ENCODE measurements at places on chromosomes 11 and 22.

DNA sequence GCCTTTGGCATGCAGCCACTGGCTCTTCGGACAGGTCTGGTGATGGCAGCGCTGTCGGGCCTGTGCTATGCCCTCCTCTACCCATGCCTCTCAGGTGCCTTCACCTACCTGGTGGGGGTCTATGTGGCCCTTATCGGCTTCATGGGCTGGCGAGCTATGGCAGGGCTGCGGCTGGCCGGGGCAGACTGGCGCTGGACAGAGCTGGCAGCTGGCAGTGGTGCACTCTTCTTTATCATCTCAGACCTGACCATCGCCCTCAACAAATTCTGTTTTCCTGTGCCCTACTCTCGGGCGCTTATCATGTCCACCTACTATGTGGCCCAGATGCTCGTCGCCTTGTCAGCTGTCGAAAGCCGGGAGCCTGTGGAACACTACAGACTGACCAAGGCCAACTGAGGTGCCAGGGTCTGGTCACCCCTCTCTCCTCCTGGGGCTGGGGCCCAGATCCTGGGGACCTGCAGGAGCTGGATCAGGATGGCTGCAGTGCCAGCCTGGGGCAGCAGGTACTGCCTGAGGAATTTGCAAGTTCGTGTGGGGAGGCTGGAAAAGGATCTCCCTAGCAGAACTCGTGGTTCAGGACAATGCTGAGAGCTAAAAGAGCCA is 3.1 kb downstream of the TMEM86A start:
- DNase-seq, result no peak

DNA sequence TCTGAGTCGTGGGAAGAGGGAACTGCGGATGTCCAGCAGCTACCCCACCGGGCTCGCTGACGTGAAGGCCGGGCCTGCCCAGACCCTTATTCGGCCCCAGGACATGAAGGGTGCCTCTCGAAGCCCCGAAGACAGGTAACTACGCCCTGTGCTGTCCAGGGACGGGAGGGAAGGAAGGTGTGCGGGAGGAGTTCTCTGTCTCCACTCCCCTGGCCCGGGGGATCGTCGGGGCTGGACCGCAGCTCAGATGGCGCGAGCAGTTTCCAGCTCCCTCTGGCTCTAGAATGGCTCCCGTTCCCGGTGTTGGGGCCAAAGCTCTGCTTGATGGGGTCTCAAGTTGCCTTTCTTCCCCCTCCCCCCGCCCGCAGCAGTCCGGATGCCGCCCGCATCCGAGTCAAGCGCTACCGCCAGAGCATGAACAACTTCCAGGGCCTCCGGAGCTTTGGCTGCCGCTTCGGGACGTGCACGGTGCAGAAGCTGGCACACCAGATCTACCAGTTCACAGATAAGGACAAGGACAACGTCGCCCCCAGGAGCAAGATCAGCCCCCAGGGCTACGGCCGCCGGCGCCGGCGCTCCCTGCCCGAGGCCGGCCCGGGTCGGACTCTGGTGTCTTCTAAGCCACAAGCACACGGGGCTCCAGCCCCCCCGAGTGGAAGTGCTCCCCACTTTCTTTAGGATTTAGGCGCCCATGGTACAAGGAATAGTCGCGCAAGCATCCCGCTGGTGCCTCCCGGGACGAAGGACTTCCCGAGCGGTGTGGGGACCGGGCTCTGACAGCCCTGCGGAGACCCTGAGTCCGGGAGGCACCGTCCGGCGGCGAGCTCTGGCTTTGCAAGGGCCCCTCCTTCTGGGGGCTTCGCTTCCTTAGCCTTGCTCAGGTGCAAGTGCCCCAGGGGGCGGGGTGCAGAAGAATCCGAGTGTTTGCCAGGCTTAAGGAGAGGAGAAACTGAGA is 1.4 kb downstream of the ADM start:
- peak; percentile 51 for DNase-seq

DNA sequence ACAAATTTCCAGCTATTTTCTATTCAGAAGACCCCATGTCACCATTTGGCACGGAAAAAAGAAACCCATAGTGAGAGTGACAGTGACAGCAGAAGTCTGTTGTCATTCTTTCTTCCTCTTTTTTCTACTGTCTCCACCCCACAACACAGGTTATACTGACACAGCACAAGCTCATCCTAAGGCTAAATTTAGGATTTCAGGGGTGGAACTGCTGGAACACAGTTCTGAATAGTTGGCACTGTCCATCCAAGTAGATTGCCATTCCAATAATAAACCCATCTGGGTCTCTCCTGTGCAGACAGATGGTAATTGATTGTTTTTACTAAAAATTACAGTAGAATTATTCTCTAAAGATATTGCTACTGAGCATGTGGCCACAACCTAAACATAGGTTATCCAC is 95.2 kb upstream of the C11orf87 start:
- no peak for DNase-seq

GRCh38 chr11:62419314-62419929 is 589 bp downstream of the SCGB1A1 start:
- no peak for DNase-seq

DNA sequence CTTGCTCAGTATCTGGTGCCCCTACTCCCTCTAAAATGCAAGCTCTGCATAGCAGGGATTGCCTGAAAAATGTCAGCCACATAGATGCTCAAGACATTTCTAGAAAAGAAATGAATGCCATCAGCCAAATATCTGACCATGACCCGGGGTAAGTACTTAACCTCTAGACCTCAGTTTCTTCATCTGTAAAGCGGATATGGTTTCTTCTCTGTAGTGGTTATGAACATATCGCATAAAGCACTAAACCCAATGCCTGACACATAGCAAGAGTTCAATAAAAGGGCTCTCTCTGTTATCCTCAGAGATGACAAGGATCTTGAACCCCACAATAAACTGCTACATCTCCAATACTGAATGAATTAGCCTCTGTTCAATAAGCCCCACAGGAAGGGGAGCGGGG is 122.6 kb downstream of the ABTB2 start:
- DNase-seq, result no peak

All from fibroblast of skin of scalp (primary cell).